Hippocampal formation (tissue), 2 donors: ENCODE measurements at places on chromosomes 4 and X.
A peak's percentile ranks its signal among the peaks of the same experiment; 100 is the strongest.

- DNase-seq = no peak
Measured at GRCh38 chr4:2839060-2839459, 4.6 kb upstream of the ADD1 start.

DNA sequence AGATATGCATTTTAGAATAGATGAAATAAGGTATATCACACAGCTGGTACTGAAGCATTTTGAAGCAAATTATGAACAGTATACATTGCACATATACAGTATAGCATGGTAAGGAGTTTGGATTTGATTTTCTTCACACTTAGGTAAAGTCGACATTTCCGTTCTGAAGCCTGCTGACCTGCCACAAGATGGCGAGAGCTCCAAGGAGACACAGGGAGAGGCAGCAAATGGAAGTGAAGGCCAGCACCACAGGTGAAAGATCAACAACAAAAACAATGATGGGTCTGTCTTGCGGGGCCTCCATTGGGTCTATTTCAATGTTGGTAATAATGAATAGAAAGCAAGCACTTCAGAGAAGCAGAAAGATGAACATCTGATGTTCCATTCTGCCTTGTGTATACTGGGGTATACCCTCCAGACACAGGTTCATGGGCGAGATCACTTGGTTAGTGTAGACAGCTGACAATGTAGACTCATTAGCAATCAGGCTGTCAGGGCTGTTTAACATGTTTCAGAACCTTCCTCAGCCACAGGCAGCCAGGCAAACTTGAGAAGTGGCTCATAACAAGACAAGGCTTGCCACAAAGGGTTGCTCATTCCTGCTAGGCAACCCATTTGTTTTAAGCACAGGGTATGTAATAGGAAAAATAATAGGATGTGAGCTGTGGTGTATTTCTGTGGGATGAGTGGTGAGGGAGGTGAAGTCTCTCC, 21.4 kb upstream of the NOX1 start:
- no peak for DNase-seq

DNA sequence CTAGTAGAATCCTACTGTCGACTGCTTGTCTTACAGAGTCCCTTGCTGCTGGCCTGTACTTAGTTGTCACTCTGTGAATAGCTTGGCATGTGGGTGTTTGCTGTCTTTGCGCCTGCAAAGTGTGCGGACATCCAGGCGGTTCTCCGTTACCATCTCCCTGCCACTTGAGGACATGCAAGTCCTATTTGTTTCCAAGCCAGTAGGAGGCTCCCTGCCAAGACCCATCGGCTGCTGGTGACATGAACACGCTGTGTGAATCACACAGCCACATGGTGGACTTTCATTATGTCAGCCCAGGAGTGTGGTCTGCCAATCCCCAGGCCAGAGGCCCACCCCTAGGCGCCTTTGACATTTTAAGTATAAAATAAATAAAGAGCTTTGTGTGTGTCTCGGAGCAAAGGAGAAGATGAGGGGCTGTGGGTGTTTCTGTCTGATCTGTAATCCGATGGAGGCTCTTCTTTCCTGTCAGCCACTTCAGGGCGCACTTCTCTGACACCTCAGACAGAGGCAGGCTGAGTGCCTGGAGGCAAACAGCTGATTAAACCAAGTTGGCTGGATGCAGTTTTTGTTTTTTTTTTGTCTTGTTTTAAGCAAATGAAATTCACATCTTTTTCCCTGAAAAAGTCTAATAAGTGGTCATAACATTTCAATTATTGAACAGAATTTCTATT, 51.5 kb downstream of the ALPK1 start:
- DNase-seq = peak; percentile 43

DNA sequence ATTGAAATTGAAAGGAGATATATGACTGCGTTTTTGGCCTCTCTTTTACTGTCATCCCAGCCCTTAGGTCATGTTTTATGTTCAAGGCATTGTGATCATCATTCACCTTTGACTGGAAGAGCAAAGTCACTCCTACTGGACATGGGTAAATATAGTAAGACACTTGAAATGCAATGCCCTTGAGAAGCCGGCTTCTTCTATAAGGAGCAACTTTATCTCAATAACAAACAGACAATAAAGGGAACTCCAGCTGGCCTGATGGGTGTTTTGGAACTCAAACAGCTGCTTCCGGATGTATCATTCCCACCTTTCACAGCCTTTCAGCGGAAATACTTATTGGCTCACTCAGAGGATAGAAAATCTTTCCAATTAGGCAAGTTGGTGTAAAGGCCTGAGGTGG, 65.1 kb upstream of the C4orf54 start:
- no peak for DNase-seq

GRCh38 chr4:149345424-149345823, 470.2 kb downstream of the IQCM start:
- DNase-seq = no peak

- no peak for DNase-seq
Measured at GRCh38 chr4:170853422-170854021, 763.8 kb upstream of the AADAT start.

DNA sequence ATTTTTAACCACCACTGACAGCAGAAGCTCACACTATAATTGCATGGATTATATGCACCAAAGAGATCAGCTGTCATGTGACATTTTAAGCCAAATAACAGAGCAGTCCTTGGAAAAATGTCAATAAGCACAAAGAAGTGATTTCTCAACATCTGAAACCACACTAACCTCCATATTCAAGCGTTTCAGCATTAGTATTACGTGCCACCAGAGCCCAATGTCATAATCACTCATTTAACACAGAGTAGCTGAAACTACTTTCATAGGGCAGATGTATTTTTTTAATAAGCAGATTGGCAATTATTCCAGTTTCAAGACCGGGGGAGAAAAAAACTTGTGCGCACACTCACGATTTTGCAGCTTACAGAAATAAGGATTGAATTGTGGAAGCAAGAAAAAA, 76.6 kb downstream of the SH3KBP1 start:
- no peak for DNase-seq

GRCh38 chr4:1748465-1748995, 27.2 kb downstream of the TACC3 start:
- no peak for DNase-seq

- no peak for DNase-seq
Measured at GRCh38 chr4:76905521-76905920, 7.6 kb upstream of the SOWAHB start.

DNA sequence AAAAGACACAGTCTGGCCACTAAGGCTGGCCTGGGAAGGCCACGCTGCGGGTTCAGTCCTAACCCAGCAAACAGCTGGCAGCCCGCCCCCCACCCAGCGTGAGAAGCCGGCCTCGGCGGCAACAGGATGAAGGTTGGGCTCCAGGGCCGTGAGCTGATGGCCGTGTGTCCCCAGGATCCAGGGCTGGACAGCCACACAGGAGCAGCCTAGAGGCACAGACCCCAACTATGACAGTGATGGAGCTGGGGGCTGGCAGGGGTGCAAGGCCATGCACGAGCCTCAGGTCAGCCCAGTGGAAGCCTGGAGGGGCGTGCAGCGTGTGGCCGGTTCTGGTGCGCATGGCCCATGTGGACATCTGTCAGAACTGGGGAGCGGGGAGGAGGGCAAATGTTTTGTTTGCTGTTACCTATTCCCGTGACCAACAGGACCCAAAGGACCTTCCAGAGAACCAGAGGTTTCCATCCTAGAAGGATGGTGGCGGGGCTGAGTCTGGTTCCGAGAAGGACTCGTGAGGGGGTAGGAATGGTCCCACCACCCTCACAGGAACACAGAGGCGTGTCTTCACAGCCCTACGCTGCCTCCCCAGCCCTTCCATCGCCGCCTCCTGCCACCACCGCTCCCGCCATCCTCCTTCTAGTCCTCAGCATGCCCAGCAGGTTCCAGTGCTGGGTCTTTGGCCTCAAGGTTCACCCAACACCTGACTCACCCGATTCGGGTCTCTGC, 46.5 kb downstream of the ZFYVE28 start:
- no peak for DNase-seq

GRCh38 chrX:10146346-10146745, 10.4 kb upstream of the CLCN4 start:
- no peak for DNase-seq

- no peak for DNase-seq
Measured at GRCh38 chrX:38175139-38175538, 45.5 kb downstream of the SRPX start.

GRCh38 chr4:128600410-128600809, 209.1 kb upstream of the JADE1 start:
- peak; percentile 54 for DNase-seq

DNA sequence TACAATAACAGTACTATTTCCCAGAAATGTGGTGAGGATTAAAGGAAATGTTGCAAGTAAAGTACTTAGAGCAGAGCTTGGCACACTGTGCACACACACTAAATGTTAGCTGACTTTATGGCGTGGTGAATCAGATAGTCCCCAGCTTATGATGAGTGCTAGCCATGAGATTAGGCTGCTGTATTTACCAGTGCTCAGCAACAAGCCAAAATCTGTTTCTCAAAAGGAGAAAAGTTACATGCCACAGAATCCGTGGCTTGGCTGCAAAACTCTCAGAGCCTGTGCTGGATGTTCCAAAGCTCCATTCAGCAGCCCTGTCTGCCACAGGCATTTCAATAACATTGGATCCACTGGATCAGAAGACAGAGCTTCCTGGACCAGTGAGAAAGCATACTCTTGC, 12.8 kb upstream of the STBD1 start:
- no peak for DNase-seq

DNA sequence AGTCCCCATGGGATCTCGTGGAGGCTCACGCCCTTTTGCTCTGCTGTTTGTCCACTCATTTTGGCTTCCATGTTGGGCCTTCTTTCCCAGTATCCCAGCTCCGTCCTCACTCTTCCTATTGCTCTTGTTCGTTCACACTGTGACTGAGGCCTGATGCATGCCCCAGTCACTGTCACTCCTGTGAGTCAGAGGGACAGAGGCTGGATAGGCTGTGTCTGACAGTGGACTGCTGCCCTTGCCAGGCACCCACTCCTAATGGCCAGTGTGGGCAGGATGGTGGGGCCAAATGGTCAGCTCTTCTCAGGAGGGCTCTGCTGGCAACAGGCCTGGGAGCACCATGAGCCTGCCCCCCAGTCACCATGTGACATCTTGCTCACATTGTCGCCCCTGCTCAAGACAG, 40.0 kb downstream of the HADH start:
- DNase-seq = no peak

- no peak for DNase-seq
Measured at GRCh38 chr4:29560452-29560851, 1159.7 kb upstream of the PCDH7 start.

DNA sequence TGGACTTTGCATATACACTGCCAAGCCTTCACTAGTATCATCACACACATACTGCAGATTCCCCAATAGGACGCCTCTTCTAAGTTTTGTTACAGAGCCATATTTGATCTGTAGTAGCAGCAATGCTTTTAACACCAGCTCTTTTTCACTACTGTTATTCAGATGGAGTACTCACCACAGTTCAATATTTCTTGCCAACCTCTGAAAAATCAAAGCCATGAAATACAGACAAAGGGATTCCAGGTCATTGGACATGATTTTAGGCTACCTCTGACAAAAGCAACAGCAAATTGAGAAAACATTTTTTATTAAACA, 390.7 kb upstream of the ADGRL3 start:
- no peak for DNase-seq

GRCh38 chr4:44629280-44629866, 22.1 kb downstream of the YIPF7 start:
- no peak for DNase-seq

DNA sequence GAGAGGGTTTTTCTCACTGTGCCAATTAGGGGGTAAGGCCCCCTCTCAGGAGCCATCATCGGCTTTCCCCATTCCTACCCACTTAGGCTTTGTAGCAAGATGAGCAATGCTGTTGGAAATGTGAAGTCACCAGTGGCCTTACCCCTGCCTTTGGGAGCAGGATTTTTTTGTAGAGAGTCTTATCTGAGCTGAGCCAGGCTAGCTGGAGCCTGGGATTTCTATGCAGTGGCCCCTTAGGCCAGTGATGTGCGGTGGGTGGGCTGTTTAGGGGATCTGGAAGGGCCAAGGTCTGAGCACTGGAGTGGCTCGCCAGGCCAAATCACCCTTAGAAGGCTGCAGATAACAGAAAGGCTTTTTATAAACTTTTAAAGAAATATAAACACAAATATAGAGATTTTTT, 4.2 kb downstream of the CXorf65 start:
- no peak for DNase-seq

DNA sequence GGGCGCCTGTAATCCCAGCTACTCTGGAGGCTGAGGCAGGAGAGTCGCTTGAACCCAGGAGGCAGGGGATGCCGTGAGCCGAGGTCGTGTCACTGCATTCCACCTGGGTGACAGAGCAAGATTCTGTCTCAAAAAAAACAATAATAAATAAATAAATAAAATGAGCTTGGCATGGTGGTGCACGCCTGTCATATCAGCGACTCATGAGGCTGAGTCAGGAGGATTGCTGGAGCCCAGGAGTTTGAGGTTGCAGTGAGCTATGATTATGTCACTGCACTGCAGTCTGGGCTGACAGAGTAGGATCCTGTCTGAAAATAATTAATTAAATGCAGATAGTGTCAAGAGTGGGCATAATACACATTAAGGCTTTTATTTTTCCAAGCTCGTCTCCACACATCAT, 77.5 kb downstream of the DHRSX start:
- DNase-seq = no peak

GRCh38 chr4:156763511-156763910, 208.1 kb downstream of the PDGFC start:
- no peak for DNase-seq

- DNase-seq = peak; percentile 6
Measured at GRCh38 chrX:118459494-118459893, 36.1 kb upstream of the DOCK11 start.

- DNase-seq = no peak
Measured at GRCh38 chr4:25525896-25526295, 129.8 kb upstream of the SLC34A2 start.

DNA sequence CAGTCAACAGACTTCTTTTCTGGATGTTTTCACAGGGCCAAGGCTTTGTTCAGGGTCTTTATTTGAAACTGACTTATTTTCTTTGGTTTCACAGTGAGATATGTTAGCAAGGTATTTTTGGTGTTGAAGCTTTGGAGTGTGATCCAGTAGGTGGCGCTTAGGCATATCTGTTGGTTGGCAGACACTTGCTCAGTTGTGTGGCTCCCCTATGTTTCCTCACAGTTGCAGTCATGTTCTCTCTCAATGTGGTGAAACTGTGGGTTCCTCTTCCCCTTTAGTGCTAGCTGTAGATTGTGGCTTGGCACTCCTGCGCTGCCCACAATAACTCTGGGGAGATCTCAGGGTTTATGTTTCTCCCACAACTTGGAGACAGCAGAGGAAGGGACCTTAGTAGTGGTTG, 460.8 kb downstream of the SLITRK2 start:
- no peak for DNase-seq
